ENCODE measurements at places on chromosomes 2 and 18. TPM values are rescaled to one million over a fixed set of nuclear protein-coding genes. Genes with fewer than 3 reads are reported as not detected.
A peak's percentile ranks its signal among the peaks of the same experiment; 100 is the strongest.

Gene SPHKAP
- not detected for total RNA-seq

Gene HS6ST1
- 25.6 TPM for total RNA-seq

Gene HOXD9
- total RNA-seq = not detected

Gene FEV
- total RNA-seq = not detected

Gene EVX2
- not detected for total RNA-seq

Gene MRPS5
- 67.9 TPM for total RNA-seq

Gene SLC4A5
- total RNA-seq = 0.04 TPM

Gene SERPINB3
- not detected for total RNA-seq

Gene AKAIN1
- not detected for total RNA-seq

Gene WDPCP
- total RNA-seq = 7.1 TPM

Gene PLB1
- 0.46 TPM for total RNA-seq

Gene ZSWIM2
- total RNA-seq = not detected

Gene KCNS3
- 2.6 TPM for total RNA-seq

DNA sequence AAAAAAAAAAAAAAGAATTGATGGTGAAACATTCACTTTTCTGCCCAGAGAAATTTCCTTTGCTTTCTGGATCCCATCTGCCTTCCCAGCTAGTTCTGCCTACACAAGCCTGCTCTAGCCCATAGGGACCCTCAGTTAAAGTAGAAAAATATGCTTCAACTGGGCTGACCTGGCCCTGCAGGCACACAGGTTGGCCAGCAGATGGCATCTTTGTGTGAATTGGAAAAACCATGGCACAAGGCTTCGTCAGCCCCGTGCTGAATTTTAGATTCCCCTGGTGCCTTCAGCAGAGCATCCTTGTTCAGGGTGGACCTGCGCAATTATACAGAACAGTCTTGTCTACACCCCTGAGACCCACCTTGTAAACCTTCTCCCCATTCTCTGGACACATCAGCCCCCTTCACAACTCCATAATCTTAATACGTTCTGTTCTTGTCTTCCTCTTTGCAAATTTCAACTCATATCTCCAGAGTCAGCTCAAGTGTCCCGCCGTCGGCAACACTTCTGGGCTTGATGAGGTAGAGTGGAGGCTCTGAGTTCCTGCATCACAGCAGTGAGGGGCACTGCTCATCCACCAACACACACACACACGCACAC is 114.5 kb downstream of the INSIG2 start:
- DNase-seq = no peak

DNA sequence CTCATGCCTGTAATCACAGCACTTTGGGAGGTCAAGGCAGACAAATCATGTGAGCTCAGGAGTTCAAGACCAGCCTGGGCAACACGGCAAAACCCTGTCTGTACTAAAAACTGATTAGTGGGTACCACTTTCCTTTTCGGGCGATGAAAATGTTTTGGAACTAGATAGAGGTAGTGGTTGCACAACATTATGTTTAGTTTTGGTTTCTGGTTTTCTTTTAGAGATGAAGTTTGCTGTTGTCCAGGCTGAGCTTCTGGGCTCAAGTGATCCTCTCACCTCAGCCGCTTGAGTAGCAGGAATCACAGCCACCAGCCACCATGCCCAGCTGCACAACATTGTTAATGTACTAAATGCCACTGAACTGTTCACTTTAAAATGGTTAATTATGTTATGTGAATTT is 27.6 kb downstream of the AAK1 start:
- no peak for DNase-seq

GRCh38 chr2:190635781-190636180 is 13.1 kb upstream of the NAB1 start:
- DNase-seq = no peak

DNA sequence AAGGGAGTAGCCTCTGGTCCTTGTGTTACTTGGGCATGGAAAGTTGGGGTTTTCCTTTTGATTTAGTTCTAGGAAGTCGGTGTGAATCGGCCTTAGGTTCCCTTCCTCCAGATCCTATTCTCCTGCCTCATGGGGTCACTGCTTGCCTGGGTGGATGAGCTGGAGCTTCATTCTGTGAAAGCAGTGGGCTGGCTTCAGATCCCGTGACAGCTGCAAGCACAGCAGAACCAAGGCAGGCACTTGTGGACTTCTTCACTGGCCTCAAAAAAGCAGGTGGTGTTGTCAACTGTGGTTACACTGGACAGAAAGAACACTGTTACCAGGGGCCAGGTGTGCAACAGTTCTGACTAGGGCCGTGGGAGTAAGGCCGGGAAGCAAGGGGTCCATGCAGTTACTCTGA is 243.4 kb downstream of the LDLRAD4 start:
- no peak for DNase-seq

DNA sequence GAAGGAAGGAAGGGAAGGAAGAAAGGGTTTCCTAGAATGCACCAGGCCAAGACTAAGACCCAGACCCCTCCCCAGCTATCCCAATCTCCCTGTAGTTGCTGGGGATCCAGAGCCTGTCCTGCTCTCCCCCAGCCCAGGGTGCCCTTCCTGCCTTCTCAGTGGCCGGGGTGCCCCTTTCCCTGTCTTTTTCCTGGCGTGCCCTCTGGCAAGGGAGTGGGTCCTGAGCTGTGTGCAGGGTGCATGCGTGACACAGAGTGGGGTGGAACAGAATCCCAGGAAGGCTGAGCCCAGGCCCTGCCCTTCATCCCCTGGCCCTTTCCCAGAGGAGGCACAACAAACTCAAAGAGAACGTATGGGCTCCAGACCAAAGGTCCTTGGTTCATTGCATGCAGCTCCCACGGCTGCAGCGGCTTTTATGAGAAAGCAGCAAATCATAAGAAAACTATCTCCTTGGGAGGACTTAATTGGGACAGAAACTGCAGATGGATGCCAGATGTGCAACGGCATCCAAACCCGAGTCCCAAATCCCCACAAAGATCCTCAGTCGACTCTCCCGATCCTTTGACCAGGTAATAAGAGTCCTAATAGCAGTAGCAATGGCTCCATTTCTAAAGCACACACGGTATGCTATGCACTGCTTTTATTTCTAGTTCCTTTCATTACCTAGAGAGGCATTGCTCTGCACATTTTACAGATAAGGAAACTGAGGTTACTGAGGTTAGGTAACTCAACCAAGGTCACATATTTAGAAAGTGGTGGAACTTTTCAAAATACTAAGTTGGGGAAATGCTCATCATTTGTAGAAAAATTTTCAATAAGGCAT is 12.7 kb upstream of the ARID5A start:
- no peak for DNase-seq

GRCh38 chr2:188770296-188770695 is 203.9 kb upstream of the COL3A1 start:
- DNase-seq = no peak

GRCh38 chr18:23071285-23071684 is 64.0 kb upstream of the CABLES1 start:
- no peak for DNase-seq

DNA sequence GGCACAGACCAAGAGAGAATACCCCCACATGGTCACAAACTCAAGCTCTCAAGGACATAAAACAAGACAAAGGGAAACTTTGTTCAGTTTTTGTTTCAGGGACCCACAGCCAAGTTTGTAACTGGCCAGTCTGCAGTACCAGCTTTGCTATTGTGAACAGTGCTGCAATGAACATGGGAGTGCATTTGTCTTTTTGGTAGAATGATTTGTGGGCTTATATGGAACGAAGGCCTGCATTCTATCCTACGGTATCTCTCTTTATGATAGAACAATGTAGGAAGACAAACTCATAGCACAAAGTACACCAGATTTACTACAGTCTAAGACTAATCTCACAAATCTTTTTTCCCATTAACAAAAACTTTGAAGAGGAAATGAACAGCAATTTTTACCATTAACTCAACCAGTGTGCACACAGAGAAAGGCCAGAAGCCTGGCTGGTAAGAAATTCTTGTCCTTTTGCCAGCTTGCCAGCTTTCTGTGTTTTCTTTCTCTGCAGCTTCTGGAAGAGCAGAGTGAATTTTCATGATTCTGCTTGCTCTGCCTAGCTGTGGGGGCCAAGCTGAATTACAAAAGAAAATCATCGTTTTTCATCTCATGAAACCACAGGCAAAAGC is 37.1 kb upstream of the FEZ2 start:
- DNase-seq = no peak

- DNase-seq = no peak
These were observed 31.8 kb downstream of the AFF3 start for GRCh38 chr2:100110614-100111000.

DNA sequence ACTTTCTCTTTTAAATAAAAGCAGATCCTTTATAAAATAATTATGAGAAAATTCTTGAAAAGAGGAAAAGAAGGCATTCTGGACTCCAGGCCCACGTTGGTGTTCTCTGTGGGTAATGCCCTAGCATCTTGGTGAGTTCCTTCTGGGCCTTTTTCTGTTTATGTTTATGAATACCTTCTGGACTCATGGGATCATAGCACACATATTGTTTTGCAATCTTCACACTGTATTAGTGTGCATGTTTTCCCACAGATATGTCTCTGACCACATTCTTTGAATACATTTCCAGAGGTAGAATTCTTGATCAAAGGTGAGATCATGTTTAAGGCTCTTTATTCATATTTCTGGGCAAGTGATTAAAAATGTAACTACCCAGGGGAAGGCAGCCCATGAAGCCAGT is 15.9 kb downstream of the GLI2 start:
- DNase-seq = no peak

- no peak for DNase-seq
These were observed 50.3 kb upstream of the ARHGAP28 start for GRCh38 chr18:6679201-6679600.

- DNase-seq = no peak
These were observed 1490.7 kb downstream of the SUCLG1 start for GRCh38 chr2:82968358-82968757.

GRCh38 chr18:55405893-55406406 is 182.0 kb downstream of the TCF4 start:
- DNase-seq = peak; percentile 90

DNA sequence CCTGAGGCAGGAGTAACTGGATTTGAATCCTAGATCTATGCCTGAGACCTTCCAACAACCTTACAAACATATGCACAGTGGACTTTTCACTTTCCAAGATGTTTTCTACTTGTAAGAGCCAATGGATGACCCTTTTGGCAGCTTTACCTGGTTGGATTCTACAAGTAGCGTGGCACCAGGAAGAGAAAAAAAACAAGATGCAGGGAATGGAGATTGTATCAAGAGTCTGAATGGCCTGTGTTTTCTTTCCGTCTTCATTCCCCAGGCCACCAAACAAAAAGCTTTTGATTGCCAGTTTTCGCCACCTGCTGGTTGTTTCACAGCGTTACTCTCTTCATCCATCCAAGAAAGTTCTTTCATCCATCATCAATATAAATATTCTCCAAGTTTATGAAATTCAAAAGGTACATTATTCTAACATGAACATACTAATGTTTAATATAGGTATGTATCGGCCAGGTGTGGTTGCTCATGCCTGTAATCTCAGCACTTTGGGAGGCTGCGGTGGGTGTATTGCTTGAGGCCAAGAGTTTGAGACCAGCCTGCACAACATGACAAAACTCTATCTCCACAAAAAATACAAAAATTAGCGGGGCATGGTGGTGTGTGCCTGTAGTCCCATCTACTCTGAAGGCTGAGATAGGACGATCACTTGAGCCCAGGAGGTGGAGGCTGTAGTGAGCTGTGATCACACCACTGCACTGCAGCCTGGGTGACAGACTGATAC is 3.5 kb upstream of the BCL2 start:
- no peak for DNase-seq

DNA sequence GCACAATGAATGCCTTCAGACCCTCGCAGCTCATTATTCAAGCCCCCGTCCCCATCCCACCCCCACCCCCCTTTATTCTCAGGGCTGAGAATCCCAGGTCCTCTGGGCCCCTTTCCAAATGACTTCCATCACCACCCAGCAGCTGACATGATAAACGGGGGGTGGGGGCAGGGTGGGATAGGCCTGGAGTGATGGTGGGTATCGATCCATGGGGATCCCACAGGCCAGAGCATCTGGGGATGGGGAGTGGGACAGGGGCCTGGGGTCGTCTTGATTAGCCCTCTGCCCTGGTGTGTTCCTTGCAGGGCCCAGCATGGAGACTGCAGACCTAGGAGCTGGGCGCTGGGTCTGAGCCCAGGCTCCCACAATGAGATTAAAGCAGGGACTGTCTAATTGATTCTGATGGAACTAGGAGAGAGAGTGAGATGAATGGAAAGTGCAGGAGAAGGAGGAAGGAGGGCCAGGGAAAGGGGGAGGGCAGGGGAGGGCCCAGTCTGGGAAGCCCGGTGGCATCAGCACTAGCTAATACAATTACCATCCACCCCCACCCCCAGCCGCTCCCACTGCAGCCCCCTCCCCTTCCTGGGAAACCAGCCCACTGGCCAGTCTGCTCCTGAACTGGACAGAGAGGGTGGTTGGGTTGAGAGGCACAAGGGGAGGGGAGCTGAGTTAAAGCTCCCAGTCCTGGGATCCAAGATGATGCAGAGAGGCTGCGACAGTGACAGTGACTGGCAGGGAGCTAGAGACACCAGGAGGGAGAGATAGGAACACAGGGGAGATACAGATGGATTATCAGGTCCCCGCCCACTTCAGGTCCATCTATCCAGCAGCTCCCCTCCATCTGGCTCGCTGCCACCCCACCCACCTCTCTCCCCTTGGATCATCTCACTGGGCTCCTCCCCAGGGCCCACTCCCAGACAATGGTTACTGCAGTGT is 13.1 kb upstream of the TNS1 start:
- no peak for DNase-seq

DNA sequence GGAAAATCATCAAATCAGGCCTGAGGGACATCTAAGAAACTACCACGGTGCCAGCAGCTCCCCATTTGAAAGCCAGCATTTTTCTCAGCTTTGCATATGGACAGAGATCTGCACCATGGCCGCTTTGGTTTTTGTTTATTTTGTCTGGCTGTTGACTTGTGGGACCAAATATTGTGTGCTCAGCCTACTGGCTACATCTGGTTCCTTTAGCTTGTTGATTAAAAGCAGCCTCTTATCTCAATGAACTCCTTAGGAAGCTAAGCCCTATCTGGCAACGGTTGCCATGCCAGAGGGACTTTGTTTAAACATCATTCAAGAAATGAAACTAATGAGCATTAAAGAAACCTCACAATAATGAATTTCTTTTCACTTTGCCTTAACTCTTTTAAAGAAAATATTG is 32.4 kb upstream of the CCDC150 start:
- DNase-seq = peak; percentile 74

DNA sequence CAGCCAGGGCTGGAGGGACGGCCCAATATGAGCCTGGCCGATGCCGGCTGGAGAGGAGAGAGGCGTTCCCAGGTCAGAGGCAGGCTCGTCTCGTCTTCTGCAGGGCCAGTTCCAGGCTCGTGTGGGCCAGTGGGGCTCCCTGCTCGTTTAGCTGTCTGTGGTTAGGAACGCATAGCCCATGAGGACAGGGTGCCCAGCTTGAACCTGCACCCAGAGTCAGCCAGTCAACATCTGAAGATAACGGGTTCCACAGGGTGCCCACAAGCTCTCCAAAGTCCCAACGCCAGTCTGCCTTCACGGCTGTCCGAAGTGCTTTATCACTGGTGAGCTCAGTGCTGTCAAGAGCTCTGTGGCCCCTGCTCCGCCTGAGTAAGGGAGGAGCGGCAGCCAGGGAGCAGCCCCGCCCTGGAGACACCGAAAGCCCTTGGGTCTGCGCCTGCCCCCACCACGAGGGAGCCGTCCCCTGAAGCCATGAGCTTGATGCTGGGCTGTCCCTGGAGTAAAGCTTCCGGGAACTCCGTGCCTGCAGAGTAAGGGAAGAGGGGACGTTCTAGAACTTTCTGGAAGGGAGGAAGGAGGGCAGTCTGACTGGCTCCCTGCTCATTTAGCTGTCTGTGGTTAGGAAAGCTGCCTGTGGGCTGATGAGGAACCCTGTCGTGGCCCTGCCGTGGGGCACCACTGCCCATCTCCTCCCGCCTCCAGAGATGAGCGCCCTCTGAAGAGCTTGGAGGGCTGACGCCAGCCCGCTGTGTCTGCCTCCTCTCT is 2.7 kb upstream of the HSBP1L1 start:
- no peak for DNase-seq
